Activated CD4-positive, CD25-positive, alpha-beta regulatory T cell treated with anti-CD3 and anti-CD28 coated beads, Interleukin-2, amount 50 U/mL, for 72 hours (primary cell): ENCODE measurements at places on chromosomes 12 and 14.

GRCh38 chr14:91358654-91359220, 58.9 kb downstream of the CCDC88C start:
- no peak for DNase-seq

DNA sequence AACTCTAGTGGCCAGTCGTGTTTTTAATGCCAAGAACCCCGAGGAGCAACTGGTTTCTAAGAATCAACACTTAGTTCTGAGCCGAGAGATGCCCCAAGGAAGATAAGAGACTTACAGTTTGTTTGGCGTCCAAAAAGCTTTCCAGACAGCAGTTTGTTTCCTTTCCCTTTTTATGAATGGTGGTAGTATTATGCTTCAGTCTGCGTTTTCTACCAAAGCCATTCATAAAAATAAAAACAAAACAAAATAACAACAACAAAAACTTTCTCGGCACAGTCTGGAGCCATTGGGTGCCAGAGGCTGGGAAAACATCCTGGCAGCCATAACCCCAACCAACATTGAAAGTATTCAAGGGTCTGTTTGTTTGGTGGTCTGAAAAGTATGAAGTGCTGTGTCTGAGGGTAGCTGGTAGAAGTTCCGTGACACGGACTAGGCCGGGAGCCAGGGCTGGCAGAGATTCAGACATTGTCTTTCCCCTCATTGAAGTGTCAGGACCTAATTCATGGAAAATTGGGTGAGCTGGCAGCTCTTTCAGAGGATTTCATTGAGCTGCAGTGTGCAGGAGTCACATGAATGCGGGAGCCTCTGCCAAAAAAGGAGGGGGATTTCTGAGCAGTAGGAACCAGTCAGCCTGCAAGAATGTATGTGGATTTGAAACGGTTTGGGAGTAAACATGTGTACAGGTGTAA, 124.2 kb downstream of the HMGA2 start:
- no peak for DNase-seq

DNA sequence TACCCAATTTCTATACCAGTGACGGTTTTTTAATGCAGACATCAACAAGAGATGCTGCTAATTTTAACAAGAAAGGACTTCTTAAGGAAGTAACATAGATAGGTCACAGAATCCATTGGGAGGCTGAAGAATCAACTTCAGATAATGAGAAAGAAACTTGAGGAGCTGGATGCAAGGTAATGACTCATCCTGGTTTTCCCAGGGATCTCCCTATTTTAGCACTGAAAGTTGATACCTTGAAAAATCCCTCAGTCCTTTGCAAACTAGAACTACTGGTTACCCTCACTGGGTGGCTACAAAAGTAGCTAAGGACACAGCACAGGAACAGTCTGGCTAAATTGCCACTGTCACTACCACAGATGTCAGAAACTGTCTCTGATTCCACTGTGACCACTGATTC, 561.9 kb downstream of the FLRT2 start:
- no peak for DNase-seq

DNA sequence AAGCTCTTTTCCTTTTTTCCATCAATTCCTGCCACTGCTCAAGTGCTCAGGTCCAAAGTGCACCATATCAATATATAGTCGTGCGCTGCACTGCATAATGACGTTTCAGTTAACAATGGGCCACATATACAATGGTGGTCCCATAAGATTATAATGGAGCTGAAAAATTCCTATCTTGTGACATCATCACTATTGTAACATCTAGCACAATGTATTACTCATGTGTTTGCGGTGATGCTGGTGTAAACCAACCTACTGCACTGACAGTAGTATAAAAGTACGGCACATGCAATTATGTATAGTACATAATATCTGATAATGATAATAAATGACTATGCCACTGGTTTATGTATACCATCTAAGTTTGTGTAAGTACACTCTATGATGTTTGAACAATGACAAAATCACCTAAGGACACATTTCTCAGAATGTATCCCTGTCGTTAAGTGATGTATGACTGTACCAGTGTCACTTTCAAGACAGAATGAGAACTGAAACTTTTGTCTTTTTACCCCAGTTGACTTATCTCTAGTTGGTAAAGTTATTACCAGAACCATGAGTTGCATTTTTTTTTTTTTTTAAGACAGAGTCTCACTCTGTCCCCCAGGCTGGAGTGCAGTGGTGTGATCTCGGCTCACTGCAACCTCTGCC, 53.7 kb upstream of the INSM2 start:
- DNase-seq = no peak

DNA sequence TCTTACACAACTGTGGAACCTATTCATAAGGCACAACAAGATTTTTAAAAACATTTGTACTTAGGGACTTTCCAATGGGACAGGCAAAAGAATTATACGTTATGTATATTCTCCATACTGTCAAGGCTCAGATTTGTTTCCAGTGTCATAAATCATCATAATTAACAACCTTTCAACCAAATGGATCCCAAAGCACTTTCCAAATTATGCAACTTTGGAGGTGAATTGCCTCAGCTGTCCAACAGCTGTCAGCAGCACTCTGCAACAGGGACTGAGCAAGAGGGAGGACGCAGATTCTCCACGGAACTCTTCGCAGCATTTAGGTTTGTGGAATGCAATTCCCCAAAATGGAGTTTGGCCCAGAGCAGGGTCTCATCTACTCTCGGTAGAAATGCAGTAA, 186.6 kb downstream of the PAX9 start:
- no peak for DNase-seq
